Right forelimb (tissue), 1 donor: ENCODE measurements at places on chromosomes 11 and 22.

GRCh38 chr11:93236741-93237675 lies 39.2 kb upstream of the SLC36A4 start:
- no peak for DNase-seq

GRCh38 chr11:47675851-47676250 lies 33.5 kb upstream of the MTCH2 start:
- DNase-seq, result no peak

DNA sequence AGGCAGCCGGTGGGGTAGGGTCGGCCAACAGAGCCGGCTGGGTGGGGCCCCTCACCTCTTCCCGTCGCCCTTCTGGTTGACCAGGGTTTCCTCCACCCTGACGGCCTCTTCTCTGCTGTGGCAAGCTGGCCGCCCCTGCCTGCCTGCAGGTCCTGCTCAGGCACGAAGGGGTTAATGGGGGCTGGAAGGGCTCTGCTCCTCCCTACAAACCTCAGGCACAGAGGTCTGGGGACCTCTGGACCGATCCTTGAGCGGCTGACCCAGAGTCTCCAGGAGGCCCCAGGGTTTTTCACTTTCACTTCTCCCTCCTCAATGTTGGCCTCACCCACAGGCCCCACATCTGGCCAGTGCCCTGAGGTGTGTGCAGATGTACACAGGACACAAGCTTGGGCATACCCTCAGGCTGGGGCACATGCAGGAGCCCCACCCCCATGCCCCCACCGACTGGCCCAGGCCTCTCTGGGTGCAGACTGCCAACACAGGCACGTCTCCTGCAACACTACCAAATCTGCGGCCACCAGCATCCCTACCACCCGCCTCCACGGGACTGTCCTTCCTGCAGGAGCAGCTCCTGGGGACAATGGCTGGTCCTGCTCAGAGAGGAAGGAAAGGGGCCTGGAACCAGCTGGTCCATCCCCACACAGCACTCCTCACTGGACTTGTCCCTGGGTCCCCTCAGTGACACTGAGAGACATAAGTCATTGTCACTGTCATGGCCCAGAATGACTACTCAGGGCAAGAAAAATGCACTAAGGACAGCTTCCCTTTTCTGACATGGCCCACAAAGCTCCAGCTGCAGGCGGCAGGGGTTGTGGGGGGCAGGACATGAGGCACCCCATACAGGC lies 3.2 kb upstream of the TBX1 start:
- no peak for DNase-seq

DNA sequence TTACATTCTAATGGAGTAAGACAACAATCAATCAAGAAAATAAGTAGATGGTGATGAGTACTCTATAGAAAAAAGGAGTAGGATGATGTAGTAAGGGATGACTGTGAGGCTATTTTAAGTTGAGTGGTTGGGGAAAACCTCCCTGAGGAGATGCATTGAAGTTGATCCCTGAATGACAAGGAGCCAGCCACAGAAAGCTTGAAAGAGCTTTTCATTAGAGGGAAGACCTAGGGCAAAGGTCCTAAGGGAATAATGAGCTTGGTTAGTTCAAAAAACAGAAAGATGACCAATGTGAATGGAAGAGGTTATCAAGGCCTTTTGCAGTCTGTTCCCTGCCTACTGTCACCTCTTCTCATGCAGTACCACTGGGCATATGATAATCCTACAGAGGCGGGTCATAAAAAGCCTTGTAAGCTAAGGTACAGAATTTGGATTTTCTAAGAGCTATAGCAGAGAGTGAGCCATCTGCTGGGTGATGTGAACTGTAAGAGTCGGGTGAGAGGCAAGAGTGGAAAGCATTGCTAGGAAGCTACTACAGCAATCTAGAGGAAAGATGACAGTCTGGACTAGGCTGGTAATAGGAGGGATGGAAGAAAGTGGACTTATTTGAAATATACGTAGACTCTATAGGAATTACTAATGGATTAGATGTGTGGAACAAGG lies 3.1 kb downstream of the PPP2R1B start:
- no peak for DNase-seq

DNA sequence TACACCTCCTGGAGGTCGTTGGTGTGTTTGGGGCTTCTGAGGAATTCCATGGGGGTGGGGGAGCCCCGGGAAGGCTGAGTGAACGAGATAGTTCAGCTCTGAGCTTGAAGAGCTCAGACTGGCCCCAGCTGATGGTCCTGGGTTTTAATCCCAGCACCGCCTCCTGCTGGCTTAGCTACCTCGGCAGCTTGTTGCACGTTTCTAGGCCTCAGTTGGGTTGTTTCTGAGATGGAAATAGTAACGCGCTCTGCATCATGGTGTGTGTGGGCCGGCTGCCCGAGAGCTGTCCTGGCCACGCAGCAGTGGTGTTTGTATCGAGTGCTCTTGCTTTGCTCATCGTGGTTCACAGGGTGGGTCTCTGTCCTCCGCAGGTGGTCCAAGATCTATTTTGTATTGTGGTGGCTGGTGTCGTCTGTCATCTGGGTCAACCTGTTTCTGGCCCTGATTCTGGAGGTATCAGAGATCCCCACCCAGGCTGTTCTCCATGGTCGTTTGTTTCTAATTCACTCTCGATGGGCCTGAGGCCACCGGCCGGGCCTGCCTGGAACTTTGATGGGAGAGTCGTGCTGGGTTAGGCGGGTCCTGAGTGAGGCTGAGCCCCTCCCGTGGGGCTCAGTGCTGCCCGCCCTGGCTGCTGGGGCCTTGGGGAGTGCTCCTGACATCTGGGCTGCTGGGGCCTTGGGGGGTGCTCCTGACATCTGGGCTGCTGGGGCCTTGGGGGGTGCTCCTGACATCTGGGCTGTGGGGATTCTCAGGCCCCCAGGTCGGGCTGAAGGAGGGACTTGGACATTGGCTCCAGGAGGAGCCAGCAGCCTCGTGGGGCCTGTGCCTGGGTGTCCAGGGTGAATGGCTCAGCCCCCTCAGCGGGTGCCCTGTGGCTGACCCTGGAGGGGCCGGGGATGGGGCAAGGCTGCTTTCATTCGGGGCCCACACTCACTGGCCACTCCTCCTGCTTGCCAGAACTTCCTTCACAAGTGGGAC lies 37.7 kb downstream of the TPCN2 start:
- DNase-seq, result no peak

- peak; percentile 85 for DNase-seq
Observed at GRCh38 chr11:116312570-116313391, 460.0 kb downstream of the BUD13 start.

DNA sequence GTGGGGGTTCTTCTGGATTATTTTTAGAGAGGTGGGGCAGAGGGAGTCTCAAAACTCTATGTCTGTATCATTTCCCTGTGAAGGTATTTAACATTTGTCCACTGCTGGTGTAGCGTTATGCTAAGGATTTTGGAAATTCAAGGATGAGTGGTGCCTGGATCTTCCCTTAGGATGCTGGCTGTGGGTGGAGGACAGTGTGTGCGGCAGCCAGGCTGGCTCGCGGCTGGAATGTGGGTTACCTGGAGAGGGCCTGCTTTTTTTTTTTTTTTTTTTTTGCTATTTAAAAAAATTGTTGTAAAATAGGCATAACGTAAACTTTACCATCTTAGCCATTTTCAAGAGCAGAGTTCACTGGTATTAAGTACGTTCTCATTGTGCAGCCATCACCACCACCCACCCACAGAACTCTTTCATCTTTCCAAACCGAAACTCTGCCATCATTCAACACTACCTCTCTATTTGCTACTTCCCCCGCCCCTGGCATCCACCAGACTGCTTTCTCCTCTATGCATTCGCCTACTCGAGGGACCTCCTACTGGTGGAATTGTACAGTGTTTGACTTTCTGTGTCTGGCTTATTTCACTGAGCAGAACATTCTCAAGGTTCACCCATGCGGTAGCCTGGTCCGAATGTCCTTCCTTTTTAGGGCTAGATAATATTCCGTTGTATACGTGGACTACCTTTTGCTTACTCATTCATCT lies 67.1 kb downstream of the PARVB start:
- no peak for DNase-seq

DNA sequence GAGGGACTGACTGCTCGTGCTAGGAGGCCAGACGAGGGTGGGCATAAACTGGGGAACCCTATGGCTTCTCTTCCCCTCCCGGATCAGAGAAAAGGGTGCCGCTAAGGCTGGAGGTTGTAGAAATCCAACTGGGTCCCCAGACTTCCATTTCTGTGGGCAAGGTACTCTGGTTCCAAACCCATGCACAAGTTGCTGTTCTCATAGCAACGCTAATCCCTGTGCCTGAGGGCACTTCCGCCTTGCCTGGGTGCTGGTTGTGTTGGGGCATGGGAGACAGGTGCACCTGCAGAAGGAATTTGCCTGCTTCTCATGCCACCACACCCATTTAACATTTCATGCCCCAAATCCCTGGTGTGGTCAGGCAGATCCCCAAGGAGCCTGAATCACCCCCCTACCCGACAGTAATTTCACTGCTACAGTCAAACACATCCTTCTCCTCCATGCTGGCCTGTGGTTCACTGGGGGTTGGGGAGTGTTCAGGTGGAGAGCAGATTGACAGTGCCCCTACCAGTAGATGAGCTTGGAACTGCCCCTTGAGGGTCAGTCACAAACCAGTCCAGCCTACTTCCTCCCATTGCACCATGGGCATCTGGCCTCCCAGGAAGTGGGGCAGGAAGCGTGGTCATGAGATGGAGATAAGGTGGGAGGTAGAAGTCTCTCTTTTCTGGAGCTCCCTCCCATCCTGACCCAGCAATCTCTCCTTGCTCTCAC lies 1.2 kb downstream of the C2CD2L start:
- no peak for DNase-seq
